Mammary microvascular endothelial cell (primary cell): ENCODE measurements at places on chromosomes 5 and 9. TPM values are rescaled to one million over a fixed set of nuclear protein-coding genes. Genes with fewer than 3 reads are reported as not detected.

The NIM1K gene
- total RNA-seq, result not detected in 2 replicates

The PCAT7 gene
- not detected in 2 replicates for total RNA-seq

The IFNK gene
- total RNA-seq, result not detected in 2 replicates

The NINJ1 gene
- 31.9 and 42.7 TPM in 2 replicates for total RNA-seq
